CD4-positive, alpha-beta T cell treated with Interleukin-6 at 100 ng/mL for 8 hours (primary cell): ENCODE measurements at places on chromosomes 4 and X.

DNA sequence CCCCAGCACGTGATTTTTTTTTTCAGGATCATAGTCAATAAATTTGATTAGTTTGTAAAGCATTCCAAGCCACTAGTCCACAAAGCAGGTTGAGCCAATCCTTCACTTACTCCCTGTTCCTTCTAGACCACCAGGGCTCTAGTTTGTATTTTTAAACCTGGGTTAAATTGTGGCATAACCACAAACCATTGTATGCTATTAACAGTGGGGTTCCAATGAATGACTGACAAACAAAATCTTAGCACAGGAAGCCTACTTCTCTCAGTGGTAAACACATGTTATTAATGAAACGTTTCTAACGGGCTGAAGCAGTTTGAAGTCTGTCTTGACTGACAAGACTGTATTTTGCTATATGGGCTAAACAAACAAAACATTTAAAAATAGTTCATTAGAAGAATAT is 48.6 kb upstream of the GYPA start:
- DNase-seq, result no peak

- DNase-seq, result no peak
These were observed 143.5 kb downstream of the TSPAN5 start for GRCh38 chr4:98514741-98515469.

GRCh38 chrX:86148594-86148993 is 343 bp downstream of the DACH2 start:
- no peak for DNase-seq

GRCh38 chr4:41750121-41750625 is 1.6 kb upstream of the PHOX2B start:
- no peak for DNase-seq

- no peak for DNase-seq
These were observed 79.8 kb downstream of the JADE3 start for GRCh38 chrX:46992070-46992469.

GRCh38 chr4:173038192-173038896 is 130.3 kb upstream of the GALNT7 start:
- DNase-seq, result no peak

DNA sequence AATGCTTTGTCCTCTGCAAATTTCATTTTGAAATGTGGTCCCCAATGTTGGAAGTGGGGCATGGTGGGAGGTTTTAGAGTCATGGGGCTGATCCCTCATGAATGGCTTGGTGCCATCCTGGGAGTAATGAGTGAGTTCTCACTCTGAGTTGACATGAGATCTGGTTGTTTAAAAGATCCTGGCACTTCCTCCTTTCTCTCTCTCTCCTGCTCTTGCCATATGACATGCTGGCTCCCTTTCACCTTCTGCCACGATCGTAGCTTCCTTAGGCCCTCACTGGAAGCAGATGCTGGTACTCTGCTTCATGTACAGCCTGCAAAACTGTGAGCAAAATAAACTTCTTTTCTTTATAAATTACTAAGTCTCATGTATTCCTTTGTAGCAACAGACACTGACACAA is 262.0 kb downstream of the IL15 start:
- DNase-seq, result no peak

- DNase-seq, result no peak
These were observed 214.3 kb downstream of the LDB2 start for GRCh38 chr4:16684097-16684496.

- DNase-seq, result no peak
These were observed 8.4 kb upstream of the CD99 start for GRCh38 chrX:2682565-2683177.

DNA sequence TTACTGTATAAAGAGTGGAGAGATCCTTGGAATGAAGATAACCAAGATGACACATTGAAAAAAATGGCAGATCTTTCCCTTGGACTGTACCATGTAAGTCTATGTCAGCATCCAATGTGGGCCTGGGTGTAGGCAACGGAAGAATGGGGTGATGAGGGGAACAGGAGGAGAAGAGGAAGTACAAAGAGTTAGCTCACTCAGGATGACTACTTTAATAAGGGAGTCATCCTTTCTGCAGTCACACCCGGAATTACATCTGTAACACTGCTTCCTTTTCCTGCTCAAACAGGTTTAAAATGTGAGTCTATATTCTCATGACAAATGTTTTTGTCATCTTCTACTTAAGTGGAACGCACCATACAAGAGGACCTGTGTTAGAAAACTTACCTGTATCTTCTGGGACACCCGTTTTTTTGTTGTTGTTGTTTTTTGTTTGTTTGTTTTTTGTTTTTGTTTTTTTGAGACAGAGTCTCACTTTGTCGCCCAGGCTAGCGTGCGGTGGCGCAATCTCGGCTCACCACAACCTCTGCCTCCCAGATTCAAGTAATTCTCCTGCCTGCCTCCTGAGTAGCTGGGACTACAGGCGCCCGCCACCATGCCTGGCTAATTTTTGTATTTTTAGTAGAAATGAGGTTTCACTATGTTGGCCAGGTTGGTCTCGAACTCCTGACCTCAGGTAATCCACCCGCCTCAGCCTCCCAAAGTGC is 18.0 kb downstream of the HPSE start:
- DNase-seq, result no peak

DNA sequence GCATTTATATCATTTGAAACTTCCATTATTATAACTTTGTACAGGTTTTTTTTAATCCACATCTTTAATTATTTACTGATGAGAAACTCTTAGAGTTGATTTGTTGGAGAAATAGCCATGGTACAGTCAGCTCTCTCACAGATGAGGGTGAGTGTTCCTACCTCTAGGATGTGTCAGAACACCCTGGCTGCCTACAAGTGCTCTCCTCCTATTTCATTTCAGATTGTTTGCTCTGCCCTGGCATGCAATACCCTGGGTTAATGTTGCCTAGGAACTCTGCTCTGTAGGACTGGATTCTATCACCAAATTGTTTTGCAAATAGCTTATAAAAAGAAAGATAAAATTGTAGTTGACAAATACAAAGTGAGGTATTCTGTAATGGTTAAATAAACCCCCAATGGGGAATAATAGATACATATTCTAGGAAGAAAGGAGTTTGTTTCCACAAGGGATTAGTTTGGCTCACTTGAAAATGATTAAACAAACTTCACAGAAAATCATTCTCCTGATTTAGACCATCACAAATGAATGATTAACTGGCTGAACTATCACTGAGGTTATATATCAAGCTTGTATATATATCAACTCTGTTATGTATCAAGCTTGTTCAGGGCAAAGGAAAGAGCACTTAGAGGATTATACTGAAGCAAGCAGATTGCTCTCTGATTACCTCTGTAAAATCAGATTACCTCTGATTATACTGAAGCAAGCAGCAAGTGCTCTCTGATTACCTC is 150.0 kb downstream of the PDE5A start:
- no peak for DNase-seq

GRCh38 chr4:102344520-102344953 is 745 bp downstream of the SLC39A8 start:
- peak; percentile 38 for DNase-seq

GRCh38 chrX:102085706-102086105 is 39.8 kb upstream of the TCEAL2 start:
- no peak for DNase-seq

DNA sequence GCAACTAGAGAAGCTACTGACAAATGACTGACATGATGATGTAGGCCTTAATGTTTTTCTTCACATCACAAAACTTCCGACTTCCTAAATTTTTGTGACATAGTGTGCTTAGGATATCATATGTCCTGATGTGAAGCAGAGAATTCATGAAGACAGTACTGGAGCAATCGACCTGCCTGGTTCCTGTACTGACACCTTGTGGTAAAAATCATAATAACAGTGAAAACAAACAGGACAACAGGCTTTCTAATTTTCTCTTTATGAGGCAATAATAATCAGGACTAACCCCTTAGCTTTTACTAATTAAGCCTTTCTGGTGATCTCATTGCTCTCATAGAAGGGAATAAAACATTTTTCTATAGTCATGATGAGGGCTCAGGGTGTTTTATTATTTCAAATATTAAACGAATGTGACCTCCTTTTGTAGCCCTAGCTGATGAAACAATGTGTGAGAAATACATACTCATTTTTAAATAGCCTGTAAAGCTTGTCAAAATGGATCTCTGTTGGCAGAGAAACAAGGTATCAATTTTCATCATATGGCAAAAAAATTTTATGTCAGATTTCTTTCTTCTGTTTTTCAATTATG is 158.4 kb downstream of the TENT5D start:
- DNase-seq, result no peak

- peak; percentile 28 for DNase-seq
These were observed at the start of gene TASL for GRCh38 chrX:30577362-30577991. TASL (minus strand) TSS chrX:30577766; CDS start chrX:30560355, 17,411 bp downstream.

DNA sequence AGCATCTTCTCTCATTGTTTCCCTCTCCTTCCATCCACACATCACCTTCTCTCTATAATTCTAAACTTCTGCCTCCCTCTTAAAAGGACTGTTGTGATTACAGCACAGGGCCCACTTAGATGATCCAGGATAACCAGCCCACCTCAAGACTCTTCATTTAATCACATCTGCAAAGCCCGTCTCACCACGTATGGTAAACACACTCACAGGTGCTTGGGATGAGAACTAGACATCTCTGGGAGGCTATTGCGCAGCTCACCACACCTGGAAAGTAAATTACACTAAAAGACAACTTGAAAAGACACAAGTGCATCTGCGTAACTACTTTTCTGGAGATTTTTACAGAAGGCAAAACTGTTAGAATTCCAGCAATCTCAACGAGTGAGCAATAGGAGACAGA is 15.4 kb upstream of the C1QTNF7 start:
- no peak for DNase-seq

- no peak for DNase-seq
These were observed 5.2 kb downstream of the HADH start for GRCh38 chr4:107994894-107995293.

DNA sequence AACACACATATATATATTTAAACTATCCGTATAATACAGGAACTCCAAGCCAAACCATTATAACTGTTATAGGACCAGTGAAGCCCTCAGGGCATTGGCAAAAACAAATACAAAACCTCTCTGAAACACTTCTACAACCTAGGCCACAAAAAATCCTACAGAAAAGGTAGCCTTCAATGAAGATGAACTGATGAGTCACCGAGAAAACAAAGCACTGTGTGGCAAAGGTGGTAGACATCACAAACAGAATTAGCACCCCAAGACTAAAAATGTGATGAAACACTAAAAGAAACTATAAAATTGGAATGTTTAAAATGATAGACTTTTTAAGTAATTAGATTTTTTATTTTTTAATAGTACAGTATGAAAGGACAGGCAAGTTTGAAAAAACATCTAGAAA is 5.5 kb upstream of the HSPA4L start:
- DNase-seq, result no peak

- no peak for DNase-seq
These were observed 78.0 kb downstream of the NSUN7 start for GRCh38 chr4:40827758-40828157.

DNA sequence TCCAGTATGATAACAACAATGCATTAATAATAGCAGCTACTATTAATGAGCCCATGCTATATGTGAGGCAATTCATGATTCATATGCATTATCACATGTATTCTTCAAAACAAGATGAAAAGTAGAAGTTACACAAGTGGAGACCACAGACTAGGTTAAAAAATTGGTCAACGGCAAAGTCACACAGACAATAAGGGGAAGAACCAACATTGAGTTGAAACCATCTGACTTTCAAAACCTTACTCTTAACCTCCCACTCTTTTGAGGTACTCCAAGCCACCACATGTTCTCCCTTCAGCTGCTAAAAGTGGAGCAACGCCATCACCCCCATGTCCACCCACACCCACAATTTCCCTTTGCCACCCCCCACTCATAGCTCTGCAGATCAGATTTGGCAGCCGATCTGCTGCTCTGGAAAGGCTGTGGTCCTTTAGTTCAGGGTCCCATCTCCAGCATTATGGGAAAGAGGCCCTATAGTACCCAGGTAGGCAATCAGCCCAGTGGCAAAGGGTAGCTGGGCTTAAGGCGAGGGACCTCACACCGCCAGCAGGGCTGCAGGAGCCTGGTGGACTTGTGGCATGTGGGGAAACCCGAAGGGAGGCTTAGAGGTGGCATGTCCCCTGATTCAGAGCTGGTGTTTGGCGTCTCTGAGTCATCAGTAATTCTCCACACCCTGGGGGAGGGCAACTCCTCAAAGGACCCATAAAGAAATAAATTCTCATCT is 33.5 kb upstream of the CYBB start:
- no peak for DNase-seq

DNA sequence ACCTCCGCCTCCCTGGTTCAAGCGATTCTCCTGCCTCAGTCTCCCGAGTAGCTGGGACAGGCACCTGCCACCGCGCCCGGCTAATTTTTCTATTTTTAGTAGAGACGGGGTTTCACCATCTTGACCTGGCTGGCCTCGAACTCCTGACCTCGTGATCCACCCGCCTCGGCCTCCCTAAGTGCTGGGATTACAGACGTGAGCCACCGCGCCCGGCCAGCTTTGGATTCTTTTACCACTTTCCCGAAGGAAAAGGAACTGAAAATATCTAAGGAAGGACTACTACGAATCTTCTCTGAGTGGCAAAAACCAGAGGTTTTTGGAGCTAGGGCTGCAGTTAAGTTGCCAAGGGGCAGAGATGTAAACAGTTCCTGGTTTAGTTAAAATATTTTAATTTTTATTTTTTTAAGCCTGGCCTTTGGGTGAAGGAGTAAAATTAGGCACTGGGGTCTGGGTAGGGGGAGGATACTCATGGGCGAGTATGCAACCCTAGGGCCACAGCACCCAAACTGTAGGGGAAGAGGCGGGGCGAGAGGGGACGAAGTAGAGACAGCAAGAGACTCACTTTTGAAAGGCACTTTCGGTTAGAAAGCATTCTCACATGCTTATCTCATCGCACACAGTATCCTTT is 525 bp upstream of the CISD2 start:
- no peak for DNase-seq

DNA sequence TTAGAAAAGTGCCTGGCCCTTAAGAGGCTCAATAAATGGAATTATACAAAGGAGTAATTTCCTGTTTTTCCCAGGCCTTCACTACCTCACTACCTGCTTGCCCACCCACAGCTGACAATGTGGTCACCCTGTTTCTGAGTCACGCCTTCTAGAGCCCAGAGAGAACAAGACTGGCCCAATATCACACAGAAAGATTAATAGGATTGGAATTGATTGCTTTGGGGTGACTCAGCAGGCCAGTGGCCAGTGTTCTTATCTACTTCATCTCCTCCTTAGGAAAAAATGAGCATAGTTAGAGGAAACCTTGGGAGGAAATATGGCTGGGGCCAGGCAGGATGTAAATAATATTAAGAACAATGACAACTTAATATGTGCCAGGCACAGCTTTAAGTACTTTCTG is 4.5 kb upstream of the FGF16 start:
- no peak for DNase-seq

GRCh38 chr4:27668001-27668400 is 807.4 kb downstream of the STIM2 start:
- DNase-seq, result no peak

- DNase-seq, result no peak
These were observed 185.0 kb upstream of the GLRA2 start for GRCh38 chrX:14344172-14344940.

- DNase-seq, result no peak
These were observed 157.3 kb upstream of the LDB2 start for GRCh38 chr4:17055788-17056187.

GRCh38 chr4:102819588-102820365 is 7.6 kb downstream of the UBE2D3 start:
- DNase-seq, result peak; percentile 10
